Activated CD4-positive, alpha-beta T cell treated with anti-CD3 and anti-CD28 coated beads for 4 hours (primary cell): ENCODE measurements at places on chromosomes 7 and 10.

DNA sequence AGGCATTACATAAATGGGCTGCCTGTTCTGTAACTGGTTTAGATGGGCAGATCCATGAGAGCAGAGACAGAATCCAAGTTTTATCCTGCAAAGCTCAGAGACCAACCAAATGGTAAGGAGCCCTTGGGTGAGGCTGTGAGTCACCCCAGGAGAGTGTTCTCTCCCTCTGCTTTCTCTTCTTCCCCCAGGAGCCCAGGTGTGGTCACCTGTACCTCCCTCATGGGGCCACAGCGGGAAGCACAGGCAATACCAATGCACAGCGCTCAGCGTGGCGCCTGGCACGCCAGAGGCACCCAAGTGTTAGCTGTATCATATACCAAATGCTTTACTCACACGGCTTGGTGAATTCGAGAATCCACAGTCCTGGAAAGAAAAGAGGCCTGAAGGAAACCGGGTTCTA is 39.4 kb downstream of the CTBP2 start:
- no peak for DNase-seq

DNA sequence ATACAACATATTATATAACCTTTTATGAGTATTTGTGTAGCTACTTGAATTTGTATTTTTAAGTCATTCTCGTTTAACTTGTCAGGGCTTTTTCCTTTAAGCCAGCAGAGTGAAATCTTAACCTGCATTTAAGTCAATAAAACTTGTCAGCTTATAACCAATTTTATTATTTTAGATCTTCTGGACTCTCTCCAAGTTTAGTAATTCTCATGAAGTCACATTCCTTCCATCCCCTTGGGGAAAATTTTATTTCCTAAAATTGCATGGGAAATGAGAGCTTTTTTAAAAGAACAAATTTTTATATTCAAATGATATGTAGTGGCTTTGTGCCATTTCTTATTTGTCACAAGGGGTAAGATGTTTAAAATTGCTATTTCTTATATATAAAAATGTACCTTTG is 74.0 kb downstream of the SEPTIN7 start:
- DNase-seq = no peak

GRCh38 chr7:95540366-95540765 is 54.6 kb downstream of the ASB4 start:
- no peak for DNase-seq

GRCh38 chr10:100232101-100232500 is 2.7 kb upstream of the CHUK start:
- no peak for DNase-seq

DNA sequence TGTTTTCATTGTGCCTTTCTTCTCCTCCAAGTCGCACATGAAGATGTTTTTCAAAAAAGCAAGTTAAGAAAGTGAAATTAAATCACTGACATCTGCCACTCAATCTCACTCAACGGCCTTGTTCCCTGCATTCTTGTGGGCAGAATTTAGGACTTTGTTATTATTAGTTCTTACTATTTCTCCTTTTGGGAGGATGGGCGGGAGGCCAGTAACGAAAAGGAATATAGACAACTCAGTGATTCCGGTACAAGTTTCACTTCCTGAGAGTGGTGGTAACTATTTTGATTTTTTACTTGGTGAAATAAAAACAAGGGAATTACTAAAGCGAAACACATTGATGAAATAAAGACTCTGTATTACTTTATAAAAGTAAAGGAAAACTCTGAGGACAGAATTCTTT is 231.9 kb upstream of the HABP2 start:
- DNase-seq = no peak

DNA sequence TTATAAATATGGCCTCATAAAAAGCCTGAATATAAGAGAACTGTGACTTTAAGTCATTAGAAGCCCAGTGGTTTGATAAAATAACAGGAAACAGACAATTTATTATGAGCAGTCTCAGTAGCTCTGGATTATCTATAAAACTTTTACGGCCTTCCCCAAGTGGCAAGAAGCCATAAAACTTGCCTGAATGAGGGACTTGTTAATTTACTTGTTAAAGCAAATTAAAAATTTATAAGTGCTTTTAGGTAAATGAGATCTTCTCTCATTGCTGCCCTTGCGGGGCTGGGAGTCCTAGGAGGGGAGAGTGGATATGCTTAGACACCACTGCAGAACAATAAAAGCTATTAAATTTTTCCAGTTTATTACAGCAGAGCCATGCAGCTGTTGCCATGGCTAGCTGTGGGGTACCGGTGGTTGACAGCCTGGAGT is 499.9 kb downstream of the AUTS2 start:
- no peak for DNase-seq

GRCh38 chr10:121069061-121069850 is 218.1 kb downstream of the WDR11 start:
- DNase-seq = no peak

DNA sequence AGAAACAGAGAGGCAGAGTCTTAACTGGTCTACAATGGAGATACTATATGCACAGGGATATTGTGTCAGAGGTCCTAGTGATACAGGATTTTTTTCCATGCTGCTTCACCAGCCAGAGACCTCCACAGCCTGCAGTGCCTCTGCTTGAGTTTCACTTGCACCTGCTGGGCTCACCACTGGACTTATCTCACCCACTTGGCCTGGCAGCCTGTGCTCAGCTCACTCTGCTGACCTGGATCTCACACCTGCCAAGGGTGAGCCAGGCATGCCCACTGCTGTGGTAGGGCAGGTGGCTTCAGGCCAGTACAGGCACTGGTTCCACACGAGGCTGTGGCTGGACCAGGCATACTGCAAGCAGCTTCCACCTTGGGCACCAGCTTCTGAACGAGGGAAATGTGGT is 36.6 kb downstream of the PNLIPRP3 start:
- no peak for DNase-seq

GRCh38 chr10:47381427-47382379 is 2.4 kb downstream of the ZNF488 start:
- no peak for DNase-seq

- no peak for DNase-seq
These were observed 11.9 kb upstream of the OPTN start for GRCh38 chr10:13087986-13088618.

- no peak for DNase-seq
These were observed 30.3 kb downstream of the SLC29A3 start for GRCh38 chr10:71349406-71349805.

- peak; percentile 44 for DNase-seq
These were observed 839 bp downstream of the IKZF5 start for GRCh38 chr10:123007558-123008354.

GRCh38 chr10:2464483-2464882 is 602.9 kb upstream of the PFKP start:
- DNase-seq = no peak

DNA sequence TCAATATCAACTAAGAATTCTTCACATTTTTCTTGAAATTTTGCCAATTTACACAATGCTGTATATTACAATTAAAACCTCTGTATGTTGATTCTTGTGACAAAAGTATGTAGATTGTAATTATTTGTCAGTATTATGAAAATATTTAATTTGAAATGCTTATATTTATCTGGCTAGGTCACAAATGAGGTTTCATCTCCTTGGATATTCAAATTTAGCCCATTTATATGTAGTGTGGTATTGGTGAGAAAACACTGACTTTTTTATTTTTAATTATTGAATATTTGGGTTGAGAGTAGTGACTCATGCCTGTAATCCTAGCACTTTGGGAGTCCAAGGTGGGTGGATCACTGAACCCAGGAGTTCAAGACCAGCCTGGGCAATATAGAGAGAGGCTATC is 2.9 kb upstream of the RARRES2 start:
- no peak for DNase-seq

DNA sequence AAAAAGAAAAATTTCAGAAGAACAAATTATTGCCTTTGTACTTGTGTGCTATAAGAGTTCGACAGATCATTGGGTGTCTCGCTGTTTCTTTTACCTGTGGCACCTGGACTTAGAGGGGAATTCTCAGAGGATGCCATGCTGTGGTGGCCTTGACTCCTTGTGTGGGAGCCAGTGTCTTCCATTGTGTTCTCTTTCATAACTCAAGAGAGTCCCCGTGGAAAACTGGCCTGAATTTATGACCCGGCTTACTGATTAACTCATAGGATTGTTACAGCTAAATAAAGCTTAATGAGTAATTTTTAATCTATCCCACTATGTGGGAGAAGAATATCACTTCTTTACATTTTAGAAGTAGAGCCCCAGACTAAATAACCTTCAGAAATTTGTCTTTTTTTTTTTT is 54.5 kb downstream of the UBE3C start:
- DNase-seq = no peak

DNA sequence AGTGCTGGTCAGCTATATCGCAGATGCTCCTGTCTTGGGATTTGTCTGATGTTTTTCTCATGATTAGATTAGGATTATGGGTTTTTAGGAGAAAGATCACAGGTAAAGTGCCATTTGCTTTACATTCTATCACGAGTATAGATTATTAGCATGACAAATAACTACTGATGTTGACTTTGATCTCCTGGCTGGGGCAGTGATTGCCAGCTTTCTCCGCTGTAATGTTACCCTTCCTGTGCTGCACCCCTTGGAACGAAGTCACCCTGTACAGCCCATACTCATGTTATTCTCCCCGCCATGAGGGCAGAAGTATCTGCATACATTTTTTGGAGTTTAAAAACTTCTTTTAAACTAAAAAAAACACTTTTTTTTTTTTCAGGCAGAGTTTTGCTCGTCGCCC is 10.8 kb upstream of the CLDN4 start:
- no peak for DNase-seq

GRCh38 chr10:96820765-96821164 is 11.3 kb upstream of the LCOR start:
- DNase-seq = no peak

- DNase-seq = no peak
These were observed 104.3 kb downstream of the TRIM24 start for GRCh38 chr7:138564365-138564764.

GRCh38 chr10:8063935-8064334 is 9.4 kb downstream of the GATA3 start:
- no peak for DNase-seq

DNA sequence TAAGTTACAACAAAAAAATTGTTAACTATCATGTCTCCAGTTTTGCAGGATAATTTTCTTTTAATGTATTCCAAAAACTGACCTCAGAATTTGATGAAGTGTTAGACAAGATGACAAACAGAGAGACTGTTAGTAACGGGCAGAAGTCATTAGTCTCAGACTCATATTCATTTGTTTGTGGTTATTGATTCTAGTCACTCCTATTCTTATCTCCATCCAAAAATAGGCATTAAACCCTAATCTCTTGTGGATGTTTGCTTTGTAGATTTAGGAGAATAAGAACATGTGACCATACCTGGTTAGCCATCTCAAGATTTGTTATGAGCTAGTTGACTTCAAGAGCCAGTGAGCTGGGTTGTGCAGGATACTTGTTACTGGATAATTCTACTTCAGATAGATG is 261.1 kb downstream of the AUTS2 start:
- no peak for DNase-seq

- no peak for DNase-seq
These were observed 32.4 kb downstream of the BLVRA start for GRCh38 chr7:43790834-43791233.

DNA sequence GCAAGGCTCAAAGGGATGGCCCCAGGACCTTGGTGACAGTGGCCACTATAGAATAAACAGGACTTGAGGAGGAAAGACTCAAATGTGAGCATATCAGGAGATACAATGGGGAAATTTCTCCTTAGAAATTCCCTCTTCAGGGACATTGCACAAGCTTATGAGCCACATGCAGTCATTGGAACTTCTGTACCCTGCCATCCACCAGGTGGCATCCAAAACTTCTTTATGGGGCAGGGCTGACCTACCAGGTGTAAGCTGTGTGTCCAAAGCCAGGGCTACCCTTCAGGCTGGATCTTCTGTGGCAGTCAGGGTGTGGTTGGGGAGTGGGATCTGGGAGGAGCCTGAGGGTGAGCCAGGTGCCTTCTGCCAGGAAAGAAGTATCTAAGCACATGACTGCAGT is 36.6 kb upstream of the LRRC18 start:
- no peak for DNase-seq

DNA sequence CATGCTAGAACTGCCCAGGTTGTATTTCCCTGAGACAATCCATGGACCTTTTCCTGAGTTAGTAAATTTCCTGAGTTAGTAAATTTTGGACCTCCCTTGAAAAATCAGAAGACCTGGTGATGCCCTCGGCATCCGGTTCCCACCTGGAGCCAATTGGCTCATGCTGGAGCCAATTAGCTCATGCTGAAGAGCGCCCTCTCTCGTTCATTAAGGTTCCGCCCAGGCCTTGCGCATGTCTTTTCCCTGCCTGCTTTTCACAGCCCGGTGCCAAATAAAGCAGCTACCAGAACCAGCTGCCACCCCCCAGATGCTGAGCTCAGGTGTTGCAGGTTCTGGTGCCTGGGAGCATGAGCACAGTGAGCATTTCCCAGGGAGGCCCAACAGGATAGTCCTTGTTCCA is 96.2 kb downstream of the APBB1IP start:
- DNase-seq = no peak

DNA sequence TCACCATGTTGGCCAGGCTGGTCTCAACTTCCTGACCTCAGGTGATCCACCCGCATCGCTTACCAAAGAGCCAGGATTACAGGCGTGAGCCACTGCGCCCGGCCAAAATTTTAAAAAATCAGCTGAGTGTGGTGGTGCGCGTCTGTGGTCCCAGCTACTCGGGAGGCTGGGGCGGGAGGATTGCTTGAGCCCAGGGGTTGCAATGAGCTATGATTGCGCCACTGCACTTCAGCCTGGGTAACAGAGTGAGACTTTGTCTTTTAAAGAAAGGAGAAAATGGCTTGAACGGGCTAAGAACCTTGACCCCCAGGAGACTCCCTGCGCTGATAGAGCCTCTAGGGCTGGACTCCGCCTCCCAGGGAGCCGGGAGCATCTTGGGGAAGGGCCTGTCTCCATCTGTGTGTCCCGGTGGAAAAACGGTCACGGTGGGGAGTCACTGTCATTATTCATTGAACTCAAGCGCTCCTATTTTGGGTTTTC is 760 bp upstream of the KCTD7 start:
- DNase-seq = no peak

DNA sequence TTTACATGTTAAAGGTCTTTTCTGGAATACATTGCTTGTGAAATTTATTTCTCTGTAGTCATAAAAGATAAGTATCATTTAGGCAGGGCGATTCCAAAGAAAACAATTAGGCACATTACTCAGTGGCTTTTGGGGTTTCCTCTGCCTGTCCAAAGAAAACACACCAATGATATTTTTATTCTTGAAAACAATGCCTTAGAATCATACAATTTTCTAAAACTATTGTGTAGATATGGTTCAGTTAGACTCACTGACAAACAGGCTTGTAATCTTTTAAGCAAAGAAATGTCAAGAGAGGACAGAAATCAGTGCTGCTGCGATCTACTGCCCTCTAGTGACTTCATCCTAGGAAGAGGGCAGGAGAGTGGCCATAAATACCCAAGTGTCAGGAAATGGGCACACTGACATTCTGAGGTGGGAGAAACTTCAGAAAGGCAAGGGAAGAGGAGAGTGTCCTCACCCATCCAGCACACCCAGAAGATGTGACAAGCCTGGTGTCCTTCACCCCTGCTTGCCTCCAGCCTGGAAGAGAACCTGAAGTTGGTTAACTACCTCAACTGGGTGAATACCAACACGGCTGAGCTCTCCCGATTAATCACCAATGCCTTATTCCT is 120.5 kb downstream of the GALNT11 start:
- peak; percentile 32 for DNase-seq

GRCh38 chr7:137978464-137979237 is 23.2 kb downstream of the CREB3L2 start:
- DNase-seq = no peak

- DNase-seq = no peak
These were observed 6.5 kb upstream of the MET start for GRCh38 chr7:116665332-116665996.

- no peak for DNase-seq
These were observed 22.4 kb upstream of the FAM13C start for GRCh38 chr10:59384761-59385160.
